Activated naive CD4-positive, alpha-beta T cell treated with anti-CD3 and anti-CD28 coated beads, Interleukin-2, amount 50 U/mL, for 72 hours (primary cell): ENCODE measurements at places on chromosomes 1 and 21. TPM values are rescaled to one million over a fixed set of nuclear protein-coding genes. Genes with fewer than 3 reads are reported as not detected.
A peak's percentile ranks its signal among the peaks of the same experiment; 100 is the strongest.

Gene FAM110D
- total RNA-seq: not detected

Gene OLIG2
- not detected for total RNA-seq

Gene RIPPLY3
- total RNA-seq: not detected

Gene TGFB2
- not detected for total RNA-seq

Gene DNM3
- total RNA-seq: 4.5 TPM

Gene TCHHL1
- total RNA-seq: not detected

Gene DPYD
- total RNA-seq: 11.7 TPM

Gene STYXL2
- total RNA-seq: not detected

DNA sequence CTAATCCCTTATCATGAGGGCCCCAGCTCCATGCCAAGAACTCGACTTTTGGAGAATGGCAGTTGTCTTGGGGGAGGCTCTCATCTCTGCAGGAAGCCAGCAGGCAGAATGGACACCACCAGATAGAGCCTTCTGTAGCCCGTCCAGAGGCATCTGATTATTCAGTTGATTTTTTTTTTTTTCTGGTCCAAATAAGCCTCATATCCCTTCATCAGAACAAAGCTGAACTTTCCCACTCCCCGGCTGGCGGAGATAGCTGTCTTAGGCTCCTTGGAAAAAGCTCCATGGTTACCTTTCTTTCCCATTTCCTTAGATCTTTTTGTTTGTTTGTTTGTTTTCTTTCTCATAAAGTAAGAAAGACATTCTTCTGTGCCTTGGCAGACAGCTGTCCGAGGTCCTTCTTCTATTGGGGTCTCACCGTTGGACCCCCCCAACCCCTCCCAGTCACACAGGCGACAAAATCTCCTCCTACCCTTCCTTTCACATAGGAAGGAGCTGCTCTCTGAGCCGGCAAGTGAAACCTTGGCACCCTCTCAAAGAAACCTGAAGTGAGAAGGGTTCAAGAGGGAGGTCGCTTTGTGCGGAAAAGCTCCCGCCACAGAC lies 278.5 kb downstream of the RPS6KC1 start:
- no peak for DNase-seq

- DNase-seq: no peak
Measured at GRCh38 chr1:78291418-78291817, 199.4 kb upstream of the PTGFR start.

DNA sequence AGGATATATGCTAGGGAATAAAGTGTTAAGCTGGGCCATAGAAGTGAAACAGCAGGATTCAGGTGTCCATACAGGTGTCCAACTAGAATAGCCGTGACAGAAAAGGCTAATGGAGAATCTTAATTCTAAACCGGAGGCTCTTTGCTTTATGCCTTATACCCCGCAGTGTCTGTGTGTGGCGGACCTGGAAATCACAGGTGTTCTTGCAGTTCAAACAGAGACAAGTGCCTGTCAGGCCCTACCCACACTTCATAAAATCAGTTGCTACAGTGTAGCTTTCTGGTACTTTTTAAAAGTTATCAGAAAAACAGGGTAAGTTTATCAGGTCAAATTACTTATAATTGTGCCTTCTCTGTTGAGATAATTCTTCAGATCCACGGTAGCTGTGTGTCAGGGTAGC lies 293.9 kb downstream of the LRRC7 start:
- no peak for DNase-seq

GRCh38 chr1:225844236-225845061 lies 34.5 kb downstream of the EPHX1 start:
- DNase-seq: no peak

GRCh38 chr21:39656209-39656608 lies 43.5 kb downstream of the B3GALT5 start:
- DNase-seq: no peak

DNA sequence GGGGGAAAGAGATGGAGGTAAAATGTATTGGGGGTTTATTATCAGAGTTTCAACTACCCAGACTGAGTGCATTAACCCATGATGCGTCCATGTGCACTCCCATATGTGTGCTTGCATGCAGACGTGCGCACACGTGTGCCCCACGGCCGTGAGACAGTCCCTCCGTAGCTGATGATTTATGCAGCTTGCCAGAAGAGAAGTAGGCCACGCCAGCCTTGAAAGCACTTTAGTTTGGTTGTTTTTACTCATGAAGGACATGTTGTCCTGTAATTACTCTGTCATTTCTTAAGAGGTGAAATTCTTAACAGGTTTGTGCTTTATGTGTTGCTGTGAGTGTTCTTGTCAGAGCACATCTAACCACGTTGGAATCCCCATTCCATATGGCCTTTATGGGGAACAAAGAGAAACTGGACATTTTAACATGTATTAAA lies 467.8 kb downstream of the LMO4 start:
- DNase-seq: no peak

- DNase-seq: no peak
Measured at GRCh38 chr21:15445327-15445726, 284.5 kb upstream of the USP25 start.

DNA sequence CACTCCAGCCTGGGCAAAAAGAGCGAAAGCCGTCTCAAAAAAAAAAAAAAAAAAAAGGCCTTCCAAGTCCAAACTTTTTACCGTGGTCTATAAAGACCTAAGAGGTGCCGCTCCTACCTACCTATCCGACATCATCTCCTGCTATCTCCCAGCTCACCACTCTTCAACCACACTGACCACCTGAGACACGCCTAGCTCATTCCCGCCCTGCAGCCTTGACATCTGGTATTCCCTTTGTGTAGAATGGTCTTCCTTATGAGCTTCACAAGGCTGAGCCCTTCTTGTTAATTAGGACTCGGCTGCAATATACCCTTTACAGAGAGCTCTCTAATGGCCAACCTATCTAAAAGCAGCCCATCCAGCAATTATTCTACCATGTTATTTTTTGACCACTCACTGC lies 680 bp downstream of the MAGOH start:
- DNase-seq: no peak

GRCh38 chr1:218964471-218965185 lies 209.1 kb upstream of the LYPLAL1 start:
- no peak for DNase-seq

DNA sequence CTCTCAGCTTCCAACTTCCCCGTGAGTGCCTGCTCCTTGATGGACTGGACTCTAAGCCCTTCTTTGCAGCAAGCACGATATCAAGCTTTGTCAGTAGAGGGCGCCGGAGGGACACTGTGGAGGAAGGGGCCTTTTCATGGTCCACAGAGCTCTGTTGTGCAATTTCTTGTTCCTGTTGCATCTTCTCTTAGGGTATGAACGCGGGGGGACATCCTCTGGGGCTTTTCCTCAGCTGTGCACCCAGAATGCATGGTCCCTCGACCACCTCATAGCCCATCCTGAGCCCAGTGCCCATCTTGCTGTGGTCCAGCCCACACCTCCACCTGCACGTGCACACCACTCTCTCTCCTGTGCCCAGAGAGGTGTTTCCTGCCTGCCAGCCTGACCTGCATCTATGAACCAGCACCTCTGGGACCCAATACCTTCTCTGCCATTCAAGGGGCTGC lies 556.8 kb downstream of the PTPRU start:
- DNase-seq: peak; percentile 85
